GM12892 (cell line): ENCODE measurements at places on chromosomes 7 and 10.

DNA sequence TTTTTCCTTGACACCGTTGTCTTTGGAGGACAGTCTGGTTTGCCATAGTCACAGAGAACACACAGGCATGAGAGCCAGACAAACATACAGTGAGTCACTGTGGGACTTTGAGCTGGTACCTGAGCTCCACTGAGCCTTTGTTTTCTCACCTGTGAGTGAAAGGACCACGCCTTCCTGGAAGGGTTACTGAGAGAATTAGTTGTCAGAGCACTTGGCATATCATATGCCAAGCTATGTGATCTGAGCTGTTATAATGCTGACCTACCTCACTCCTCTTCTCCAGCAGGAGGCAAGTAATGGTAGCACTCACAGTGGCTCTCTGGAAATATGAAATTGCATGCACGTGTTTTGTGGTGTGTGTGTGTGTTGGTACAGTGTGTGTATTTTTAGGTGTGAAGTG lies 59.7 kb downstream of the CXCL12 start:
- DNase-seq, result no peak

GRCh38 chr7:28272461-28272877 lies 91.9 kb upstream of the JAZF1 start:
- no peak for DNase-seq

DNA sequence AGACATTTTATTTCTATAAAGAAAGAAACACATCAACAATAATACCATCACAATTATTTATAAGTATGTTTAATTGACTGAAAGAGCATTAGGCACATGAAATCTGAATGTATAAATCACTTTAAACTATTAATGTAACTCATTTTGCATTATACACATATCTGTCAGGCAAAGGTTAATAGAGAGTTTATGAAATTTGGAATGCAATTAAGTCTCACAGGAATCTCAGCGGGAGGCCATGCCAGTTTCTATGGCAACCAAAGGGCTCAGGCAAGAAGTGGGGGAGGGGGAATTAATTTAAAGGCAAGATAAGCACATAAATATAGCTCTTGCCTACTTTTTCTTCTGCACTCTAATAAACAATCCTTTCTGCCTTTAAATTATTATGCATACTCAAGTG lies 152.6 kb downstream of the SLC16A9 start:
- no peak for DNase-seq

- DNase-seq, result no peak
Measured at GRCh38 chr7:45342236-45342635, 184.6 kb downstream of the RAMP3 start.

- DNase-seq, result peak; percentile 71
Measured at GRCh38 chr10:97196223-97197029, 10.7 kb upstream of the SLIT1 start.

DNA sequence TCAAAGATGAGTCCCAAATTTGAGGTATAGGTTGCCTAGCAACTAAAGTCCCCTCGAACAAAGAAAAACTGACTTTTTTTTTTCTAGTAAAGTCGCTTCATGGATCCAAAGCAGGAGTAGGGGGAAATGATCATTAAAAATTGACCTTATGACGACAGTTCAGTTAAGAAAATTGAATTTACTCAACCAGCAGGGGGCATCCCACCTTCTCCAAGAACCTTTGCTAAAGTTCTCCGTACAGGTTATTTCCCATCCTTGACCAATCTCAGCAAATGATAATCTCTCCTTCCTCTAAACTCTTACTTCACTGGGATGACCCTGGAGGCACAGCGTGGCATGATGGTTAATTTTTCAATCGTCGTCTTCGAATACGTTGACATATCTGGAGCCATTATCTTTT lies 228.3 kb downstream of the CALN1 start:
- no peak for DNase-seq
